ENCODE measurements at places on chromosomes 16 and 17.
A peak's percentile ranks its signal among the peaks of the same experiment; 100 is the strongest.

DNA sequence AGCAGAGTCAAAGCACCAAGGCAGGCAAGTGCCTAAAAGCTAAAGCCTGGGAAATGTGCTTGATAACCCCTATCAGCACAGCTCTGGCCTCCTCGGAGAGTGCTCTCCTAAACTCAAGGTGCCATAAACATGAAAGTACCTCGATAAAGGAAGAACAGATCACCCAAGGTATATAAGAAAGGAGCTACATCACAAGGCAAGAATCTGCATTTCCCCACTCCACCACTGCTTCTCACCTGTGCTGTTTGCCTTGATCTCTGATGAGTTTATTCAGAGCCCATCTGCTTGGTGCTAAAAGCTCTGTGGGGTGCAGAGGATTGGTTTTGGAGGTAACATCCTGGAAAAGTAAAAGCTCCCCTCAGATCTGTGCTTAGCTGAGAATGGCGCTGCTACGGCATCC is 449.5 kb upstream of the CDH5 start:
- DNase-seq, result no peak

- no peak for DNase-seq
Observed at GRCh38 chr17:78541488-78542206, 35.5 kb downstream of the DNAH17 start.

DNA sequence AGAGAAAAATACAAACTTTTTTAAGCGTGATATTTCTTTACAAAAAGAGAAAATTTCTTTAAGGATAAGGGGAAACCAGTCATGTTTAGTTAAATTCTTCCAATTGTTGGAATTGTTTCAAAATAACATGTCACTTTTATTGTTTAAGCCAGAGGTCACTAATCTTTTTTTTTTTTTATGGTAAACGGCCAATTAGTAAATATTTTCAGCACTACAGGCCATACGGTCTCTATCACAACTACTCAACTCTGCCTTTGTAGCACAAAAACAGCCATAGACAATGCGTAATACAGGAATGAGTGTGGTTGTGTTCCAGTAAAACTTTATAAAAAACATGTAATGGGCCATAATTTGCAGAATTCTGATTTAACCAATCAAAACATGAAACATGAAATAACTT is 401.4 kb downstream of the GRIN2A start:
- DNase-seq, result no peak

GRCh38 chr17:15512071-15512709 is 44.8 kb upstream of the CDRT4 start:
- no peak for DNase-seq

DNA sequence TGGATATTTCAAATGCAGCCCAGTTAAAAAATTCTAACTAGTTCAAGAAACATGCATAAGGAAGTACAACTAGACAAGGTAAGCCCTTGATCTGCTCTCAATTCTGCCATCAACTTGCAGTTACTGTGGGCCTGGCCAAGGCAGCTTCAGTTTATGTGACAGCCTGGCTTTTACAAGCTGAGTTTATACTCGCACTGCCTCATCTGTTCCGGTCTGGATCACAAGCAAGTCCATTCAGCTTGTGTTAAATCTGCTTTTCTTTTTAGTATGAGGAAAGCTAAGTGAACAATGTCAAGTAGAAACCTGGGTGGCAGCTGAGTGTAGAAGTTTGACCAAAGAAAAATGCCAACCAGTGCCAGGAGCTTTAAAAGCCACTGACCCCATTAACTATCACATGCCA is 76.6 kb upstream of the CORO6 start:
- no peak for DNase-seq

DNA sequence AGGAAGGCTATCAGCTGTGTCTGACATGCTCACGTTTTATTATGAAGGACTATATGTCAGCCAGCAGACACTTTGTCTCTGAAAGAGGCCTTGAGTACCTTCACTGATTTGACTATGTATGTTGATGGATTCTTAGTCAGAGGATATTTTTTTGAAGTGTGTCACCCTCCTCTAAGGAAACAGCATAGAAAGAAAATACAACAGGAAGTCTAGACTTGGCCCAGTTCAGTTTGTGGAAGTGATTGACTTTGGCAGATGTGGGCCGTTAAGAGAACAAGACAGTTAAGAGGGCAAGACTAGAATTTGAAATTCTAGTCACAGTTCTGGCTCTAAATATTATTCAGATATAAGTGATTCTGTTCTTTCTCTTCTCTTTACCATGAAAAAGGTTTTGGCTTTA is 471.5 kb downstream of the CDH8 start:
- no peak for DNase-seq

- DNase-seq, result no peak
Observed at GRCh38 chr17:7710301-7710700, 5.3 kb downstream of the EFNB3 start.

- DNase-seq, result no peak
Observed at GRCh38 chr17:9057310-9057709, 36.0 kb downstream of the NTN1 start.

DNA sequence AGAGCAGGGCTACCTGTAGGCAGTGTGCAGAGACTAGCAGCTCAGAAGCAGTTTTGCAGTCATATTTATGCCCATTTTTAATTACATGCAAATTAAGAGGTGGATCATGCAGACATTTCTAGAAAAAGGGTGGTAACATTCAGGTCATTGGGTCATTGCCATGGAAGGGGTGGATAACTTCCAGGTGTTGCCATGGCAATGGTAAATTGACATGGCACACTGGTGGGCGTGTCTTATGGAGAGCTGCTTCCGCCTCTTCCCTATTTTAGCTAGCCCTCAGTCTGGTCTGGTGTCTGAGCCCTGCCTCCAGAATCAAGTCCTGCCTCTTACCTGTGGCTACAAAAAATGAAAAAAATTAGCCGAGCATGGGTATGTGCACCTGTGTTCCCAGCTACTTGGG is 2.8 kb upstream of the DNAI2 start:
- no peak for DNase-seq

DNA sequence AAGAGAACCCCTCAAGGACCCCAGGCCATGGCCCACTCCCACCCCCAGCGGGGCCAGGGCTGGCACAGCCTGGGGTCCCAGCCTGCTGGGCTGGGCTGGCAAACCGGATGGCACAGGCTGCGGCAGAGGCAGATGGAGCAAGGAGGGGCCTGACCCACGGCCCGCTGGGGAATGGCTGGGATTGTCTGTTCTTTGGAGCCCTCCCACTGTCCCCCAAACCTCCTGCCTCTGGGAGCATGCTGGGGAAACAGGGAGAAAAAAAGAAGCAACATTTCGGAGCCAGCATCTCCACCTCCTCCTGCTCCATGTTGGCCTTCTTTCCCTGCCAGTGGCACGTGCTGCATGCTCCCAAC is 37.1 kb upstream of the LHX1 start:
- no peak for DNase-seq

- no peak for DNase-seq
Observed at GRCh38 chr16:80932708-80933095, 74.0 kb downstream of the CMC2 start.

GRCh38 chr16:58459344-58460218 is 40.4 kb upstream of the NDRG4 start:
- DNase-seq, result no peak

DNA sequence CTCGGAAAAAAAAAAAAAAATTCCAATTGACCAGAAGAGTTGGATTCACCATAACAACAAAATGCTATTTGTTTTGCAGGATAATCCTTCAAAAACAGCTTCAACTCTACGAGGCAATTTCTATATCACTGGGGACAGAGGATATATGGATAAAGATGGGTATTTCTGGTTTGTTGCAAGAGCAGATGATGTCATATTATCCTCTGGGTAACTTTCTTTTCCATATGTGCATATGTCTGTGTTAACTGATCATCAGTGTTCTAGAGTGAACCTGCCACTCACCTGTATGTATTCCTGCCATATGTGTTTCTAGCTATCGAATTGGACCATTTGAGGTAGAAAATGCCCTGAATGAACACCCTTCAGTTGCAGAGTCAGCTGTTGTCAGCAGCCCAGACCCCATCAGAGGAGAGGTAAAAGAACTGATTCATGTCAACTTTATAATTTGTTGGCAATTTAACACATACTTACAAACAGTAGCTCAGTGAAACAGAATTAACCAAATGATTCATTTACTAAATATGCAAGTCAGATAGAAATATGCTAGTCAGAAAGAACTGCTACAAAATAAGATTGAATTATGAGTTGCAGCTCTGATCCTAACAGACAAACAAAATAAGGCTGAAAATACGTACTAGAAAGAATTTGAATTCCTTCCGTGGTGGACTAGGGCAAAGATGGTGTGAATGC is 14.2 kb downstream of the ERI2 start:
- DNase-seq, result no peak

GRCh38 chr17:45398800-45399199 is 33.9 kb downstream of the ARHGAP27 start:
- no peak for DNase-seq

DNA sequence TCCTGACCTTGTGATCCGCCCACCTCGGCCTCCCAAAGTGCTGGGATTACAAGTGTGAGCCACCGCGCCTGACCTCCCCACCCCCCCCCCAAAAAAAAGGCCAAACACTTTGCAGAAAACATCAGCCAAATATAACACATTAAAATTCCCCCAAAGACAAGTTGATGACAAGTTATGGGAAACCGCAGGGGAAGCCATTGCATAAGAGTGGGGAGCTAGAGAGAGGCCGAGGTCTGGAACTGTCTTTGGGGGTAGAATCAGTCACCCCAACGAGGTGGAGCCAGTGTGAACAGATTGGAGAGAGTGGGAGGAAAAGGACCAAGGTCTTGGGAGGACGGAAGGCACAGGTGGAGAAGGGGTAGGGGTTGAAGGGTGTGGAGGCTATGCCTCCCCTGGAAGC is 2.8 kb downstream of the DRC3 start:
- DNase-seq, result no peak

DNA sequence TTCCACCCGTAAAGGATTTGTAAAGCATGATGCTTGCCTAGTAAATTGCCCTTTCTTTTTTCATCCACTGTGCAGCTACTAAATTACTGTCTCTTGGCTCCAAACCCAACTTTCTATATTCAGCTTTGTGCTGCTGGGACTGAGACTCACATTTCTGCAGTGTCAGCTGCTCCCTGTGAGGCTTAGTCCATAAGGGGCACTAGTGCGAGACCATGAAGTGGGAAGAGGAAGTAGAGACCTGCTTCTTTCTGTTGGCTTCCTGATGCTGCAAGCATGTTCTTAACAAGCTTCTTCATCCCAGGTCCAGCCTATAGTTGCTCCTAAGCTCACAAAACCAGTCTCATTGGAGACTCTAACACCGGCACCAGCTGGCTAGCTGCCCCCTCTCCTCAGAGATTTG is 74.9 kb upstream of the HS3ST2 start:
- no peak for DNase-seq

DNA sequence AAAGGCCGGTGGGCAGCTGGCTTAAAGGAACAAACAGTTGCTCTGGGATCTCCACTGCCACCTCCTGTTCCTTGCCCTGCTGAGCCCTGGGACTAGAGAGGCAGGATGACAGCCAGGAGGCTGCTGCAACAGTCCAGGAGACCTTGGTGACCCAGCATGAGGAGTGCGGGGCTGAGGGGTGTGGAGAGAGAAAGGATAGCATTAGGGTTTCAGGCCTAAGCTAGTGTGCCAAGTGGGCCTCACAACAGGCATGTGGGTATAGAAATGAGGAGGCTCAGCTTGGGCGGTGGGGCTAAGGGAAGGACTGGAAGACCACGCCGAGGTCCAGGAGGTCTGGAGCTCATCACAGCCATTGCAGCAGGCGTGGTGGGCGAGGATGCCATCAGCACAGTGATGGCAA is 39.8 kb downstream of the SDK2 start:
- no peak for DNase-seq

- DNase-seq, result no peak
Observed at GRCh38 chr16:67242138-67242730, 5.0 kb downstream of the FHOD1 start.

GRCh38 chr17:67912656-67913055 is 83.6 kb downstream of the C17orf58 start:
- no peak for DNase-seq

DNA sequence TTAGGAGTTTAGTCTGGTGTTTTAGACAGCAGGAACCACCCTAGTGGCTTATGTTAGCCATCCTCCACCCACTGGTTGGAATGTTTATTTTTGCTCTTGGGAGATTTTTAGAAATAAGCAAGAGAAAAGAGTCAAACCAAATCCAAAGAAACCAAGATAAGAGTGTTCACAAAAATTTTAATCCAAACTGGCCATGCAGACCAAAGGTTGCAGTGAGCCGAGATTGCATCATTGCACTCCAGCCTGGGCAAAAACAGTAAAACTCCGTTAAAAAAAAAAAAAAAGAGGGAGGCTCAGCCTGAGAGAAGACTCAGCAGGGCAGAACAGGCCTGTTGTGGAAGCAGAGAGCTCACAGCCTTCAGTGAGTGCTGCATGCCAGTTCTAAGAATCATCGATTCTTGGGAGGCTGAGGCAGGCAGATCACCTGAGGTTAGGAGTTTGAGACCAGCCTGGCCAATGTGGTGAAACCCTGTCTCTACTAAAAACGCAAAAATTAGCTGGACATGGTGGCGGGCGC is 12.2 kb upstream of the C16orf54 start:
- DNase-seq, result peak; percentile 47

DNA sequence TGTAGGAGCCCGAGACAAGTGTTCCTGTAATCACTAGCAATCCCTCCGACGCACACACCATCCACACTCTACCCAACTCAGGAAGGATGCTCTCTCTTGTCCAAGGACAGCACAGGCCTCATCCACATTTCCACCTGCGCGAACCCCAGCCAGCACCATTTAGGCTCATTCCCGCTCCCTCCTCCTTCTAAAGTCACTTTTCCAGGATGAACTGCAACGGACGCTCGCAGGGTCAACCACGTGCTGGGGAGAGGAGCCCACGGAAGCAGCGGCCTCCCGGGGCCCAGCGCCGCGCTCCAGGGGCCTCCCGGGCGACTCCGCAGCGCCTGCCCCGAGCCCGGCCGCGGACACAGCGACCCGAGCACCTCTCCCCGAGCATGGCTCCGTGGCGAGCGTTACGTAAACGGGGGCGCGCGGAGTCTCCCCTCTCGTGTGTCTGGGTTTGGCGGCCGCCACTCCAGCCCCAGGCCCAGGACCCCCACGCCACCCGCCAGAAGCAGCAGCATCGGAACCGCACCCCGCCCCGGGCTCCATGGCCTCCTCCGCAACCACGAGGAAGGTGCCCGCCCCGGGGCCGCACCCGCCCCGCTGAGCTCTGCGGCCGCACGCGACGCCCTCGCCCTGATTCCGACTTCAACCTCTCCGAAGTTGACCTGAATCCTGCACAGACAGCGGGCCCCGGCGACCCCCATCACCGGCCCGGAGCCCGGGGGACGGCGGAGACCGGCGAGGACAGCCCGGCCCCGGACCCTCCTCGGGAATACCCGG is 668 bp downstream of the USP36 start:
- no peak for DNase-seq

GRCh38 chr17:63275318-63275970 is 170.7 kb downstream of the CYB561 start:
- DNase-seq, result peak; percentile 81

DNA sequence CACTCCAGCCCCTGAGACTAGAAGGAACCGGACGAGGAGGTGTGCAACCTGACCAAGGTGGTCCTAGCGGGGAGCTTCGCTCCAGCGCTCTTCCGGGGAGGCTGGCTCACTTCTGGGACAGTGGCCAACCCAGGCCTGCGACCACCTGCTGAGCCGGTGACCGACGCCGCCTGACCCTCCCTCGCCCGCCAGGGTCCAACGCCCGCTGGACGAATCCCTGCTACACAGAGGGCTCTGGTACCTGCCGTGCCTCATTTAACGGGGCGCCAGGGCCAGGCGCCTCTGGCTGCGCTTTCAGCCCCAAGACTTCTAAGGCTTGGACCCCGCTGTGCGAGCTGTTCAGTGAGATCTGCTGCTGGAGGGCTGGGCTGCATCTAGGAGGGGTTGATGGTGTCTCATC is 99.5 kb upstream of the KCNJ18 start:
- no peak for DNase-seq

Data from AG04450 (cell line).